HCT116 (cell line): ENCODE measurements at places on chromosomes 16 and 17.
A peak's percentile ranks its signal among the peaks of the same experiment; 100 is the strongest.

DNA sequence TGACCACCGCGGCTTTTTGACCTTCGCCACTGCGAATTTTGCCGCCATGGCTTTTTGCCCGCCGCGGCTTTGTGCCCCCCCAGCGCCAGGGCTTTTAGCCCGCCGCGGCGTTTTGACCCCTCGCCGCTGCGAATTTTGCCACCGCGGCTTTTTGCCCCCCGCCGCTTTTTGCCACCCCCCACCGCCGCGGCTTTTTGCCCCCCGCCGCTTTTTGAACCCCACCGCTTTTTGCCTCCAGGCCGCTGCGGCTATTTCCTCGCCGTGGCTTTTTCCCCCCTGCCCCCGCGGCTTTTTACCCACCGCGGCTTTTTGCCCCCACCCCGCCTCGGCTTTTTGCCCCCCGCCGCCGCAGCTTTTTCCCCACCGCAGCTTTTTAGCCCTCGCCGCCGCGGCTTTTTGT is 134.8 kb upstream of the TP53TG3C start:
- no peak for DNase-seq

DNA sequence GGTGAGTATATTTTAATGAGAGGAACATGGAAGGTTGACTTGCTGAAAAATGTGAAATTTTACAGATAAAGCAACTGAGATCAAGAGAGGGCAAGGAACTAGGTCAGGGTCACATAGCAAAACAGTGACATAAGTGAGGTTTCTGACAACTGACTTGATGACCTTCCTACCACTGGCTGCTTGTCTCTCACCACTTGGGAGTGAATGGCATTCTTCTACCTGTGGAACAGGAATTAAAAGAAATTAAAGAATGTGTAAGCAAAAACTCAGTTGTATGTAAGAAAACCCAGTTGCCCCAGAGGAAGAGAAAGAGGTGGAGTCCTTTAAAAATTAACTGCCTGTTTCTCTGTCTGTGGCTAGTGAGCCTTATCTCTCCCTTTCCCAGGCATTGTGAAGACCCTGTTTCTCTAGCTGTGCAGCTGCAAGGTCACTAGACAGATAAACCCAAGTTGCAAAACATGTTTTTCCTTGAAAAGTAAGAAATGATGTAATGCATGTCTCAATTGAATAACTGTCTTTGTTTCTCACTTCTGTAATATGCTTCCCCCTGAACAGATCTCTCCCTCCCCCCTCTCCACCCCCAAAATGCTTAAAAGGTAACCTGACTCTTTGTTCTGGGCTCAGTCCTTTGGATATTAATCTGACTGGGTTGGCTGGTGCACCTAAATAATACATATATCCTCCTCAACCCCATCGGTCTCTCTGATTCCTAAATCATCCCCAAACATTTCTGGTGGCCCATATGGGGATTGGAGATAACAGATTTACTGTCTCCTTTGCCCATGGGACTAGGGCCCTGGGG is 23.4 kb downstream of the ACSM1 start:
- no peak for DNase-seq

- no peak for DNase-seq
Observed at GRCh38 chr17:56290101-56290801, 137.0 kb downstream of the ANKFN1 start.

DNA sequence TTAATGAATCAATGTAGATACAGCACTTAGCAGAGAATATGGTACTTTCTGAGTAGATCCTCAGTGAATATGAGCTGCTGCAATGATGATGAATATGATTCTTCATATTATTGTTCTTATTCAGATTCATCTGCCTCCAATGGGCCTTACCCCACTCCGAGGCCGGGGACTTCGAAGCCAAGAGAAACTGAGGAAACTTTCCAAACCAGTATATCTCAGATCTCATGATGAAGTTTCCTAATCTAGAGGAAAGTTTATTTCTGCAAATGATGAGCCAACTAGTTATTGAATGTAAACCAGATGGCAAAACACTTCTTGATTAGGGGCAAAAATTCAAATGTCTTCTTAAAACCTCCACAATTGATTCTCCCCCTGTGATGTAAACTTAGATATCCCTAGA is 23.3 kb downstream of the LYRM1 start:
- no peak for DNase-seq

DNA sequence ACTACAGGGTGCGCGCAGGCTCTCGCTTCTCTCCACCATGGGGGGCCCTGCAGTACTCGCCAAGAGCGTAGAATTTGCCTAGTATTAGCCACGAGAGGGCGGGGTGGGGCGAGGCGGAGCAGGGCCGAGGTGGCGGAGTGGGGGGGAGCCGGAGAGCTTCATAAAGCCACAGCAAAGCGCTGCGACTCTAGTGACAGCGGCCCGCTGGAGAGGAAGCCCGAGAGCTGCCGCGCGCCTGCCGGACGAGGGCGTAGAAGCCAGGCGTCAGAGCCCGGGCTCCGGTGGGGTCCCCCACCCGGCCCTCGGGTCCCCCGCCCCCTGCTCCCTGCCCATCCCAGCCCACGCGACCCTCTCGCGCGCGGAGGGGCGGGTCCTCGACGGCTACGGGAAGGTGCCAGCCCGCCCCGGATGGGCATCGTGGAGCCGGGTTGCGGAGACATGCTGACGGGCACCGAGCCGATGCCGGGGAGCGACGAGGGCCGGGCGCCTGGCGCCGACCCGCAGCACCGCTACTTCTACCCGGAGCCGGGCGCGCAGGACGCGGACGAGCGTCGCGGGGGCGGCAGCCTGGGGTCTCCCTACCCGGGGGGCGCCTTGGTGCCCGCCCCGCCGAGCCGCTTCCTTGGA is at the start of gene TBX21:
Gene TBX21, plus strand, starts transcription at position 190 of the 627 bp plus-strand sequence. Its CDS starts 219 bp downstream, at position 409.
- peak; percentile 44 for DNase-seq

GRCh38 chr16:4637501-4638166 is 13.0 kb downstream of the MGRN1 start:
- no peak for DNase-seq
